ENCODE measurements at places on chromosomes 5 and 9. TPM values are rescaled to one million over a fixed set of nuclear protein-coding genes. Genes with fewer than 3 reads are reported as not detected.

- DNase-seq = no peak
Measured at GRCh38 chr5:123037104-123037418, 536 bp upstream of the PPIC start.

- no peak for DNase-seq
Measured at GRCh38 chr5:27814983-27815382, 776.6 kb upstream of the CDH9 start.

Gene ZNF474
- 0.76 TPM for polyA plus RNA-seq

Gene EFNA5
- 28.2 TPM for polyA plus RNA-seq

- no peak for DNase-seq
Measured at GRCh38 chr5:176362233-176362490, 598 bp upstream of the KIAA1191 start.

DNA sequence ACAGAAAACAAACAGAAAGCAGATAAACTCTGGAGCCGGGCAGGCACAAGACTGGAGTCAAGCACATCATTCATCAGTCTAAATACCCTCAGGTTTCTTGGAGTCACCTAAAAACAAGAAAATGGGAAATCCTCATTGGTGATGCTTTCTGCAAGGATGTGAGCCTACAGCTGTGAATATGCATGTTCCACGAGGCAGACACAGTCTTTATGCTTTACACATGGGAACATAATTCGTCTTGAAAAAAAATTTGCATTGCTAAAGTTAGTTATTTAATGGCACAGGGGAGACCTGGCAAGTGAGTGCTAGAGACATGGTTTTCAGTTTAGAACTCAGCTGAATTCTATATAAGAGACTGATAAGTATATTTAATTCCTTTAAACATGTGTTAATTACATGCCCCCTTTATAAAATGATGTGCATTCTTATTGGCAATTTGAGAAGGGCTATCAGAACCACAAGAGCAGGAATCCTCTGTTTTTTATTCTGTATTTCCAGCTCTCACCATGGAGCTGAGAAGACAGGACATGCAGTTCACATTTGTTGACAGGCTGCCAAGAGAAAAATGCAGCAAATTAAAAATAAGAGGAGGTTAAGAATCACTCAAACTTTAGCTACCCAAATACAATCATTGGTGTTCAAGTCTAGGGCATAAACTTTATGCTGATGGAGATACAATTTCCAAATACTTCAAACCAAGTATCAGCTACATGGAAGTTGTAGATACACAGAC, 438.0 kb upstream of the MPDZ start:
- no peak for DNase-seq

Data from renal cortex interstitium (tissue), 15 donors.